ENCODE measurements at places on chromosomes 2 and 18. TPM values are rescaled to one million over a fixed set of nuclear protein-coding genes. Genes with fewer than 3 reads are reported as not detected.
A peak's percentile ranks its signal among the peaks of the same experiment; 100 is the strongest.

KIAA2012 gene
- total RNA-seq = under 0.01 TPM

SKOR2 gene
- not detected for total RNA-seq

DSEL gene
- total RNA-seq = 100 TPM

CCDC68 gene
- 0.54 TPM for total RNA-seq

- no peak for DNase-seq
Measured at GRCh38 chr2:72782520-72782919, 43.3 kb downstream of the EXOC6B start.

GRCh38 chr18:31819106-31819924 is 58.6 kb upstream of the SLC25A52 start:
- DNase-seq = peak; percentile 52

Data from IMR-90 (cell line).